ENCODE measurements at places on chromosomes 16 and 17.

GRCh38 chr17:39650121-39650579 lies 13.2 kb downstream of the STARD3 start:
- DNase-seq: no peak

DNA sequence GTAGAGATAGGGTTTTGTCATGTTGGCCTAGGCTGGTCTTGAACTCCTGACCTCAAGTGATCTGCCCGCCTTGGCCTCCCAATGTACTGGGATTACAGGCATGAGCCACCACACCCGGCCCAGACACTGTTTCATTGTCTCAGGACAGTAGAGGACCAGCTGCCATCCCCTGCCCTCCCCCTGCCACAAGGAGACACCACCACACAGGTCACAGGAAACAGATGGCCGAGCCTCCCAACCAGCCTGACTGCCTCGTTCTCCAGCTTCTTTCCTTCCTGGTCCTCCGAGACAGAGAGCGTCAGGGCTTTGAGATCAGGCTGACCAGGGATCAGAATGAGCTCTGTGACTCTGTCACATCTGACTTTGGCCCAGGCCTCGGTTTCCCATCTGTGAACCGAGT lies 20.8 kb upstream of the RNPS1 start:
- DNase-seq: no peak

- no peak for DNase-seq
Observed at GRCh38 chr16:24013054-24013636, 177.4 kb downstream of the PRKCB start.

- no peak for DNase-seq
Observed at GRCh38 chr17:5819921-5820685, 235.8 kb upstream of the NLRP1 start.

DNA sequence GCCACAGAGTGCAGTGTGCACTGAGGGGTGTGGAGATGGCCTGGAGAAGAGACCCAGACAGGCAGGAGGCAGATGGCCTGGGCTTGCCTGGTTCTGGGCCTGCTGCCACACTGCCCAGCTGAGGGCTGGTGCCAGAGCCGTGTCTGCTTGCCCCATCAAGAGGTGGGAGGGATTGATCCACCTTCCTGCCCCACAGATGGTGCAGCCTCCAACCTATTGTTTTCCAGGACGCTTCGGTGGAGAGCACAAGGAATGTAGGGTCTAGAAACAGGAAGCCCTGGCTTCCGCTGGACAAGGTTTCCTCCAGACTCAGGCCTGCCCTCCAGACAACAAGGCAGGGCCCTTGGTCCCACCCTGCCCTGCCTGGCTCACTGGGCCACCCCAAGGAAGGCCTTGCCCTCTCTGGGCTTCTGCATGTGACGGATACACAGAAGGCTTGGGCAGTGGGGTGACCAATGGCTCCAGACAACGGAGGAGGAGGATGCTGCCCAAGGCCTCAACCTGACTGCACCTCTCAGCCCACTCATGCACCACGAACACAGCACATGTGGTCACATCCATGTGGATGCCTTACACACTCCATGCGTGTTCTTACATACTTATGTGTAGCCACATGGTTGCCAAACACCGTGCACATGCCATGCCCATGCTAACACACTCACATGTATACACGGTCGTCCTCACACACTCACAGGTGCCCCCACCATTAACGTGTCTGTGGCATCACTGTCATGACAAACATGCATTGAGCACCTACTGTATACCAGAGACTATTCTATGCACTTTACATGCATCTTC lies 6.5 kb upstream of the CDH5 start:
- no peak for DNase-seq

- DNase-seq: no peak
Observed at GRCh38 chr16:12096828-12097522, 120.4 kb downstream of the SNX29 start.

- DNase-seq: peak; percentile 68
Observed at GRCh38 chr17:50169121-50169764, 3.4 kb downstream of the SGCA start.

- DNase-seq: no peak
Observed at GRCh38 chr16:31274831-31275816, 15.3 kb downstream of the ITGAM start.

- DNase-seq: no peak
Observed at GRCh38 chr17:14791221-14791620, 473.9 kb downstream of the PMP22 start.

GRCh38 chr16:53085369-53085843 lies 30.6 kb downstream of the CHD9 start:
- DNase-seq: no peak

All from CD4-positive, alpha-beta T cell treated with Interleukin-6 for 4 hours (primary cell).